ENCODE measurements at places on chromosomes 7 and 10. TPM values are rescaled to one million over a fixed set of nuclear protein-coding genes. Genes with fewer than 3 reads are reported as not detected.

GRCh38 chr7:105210721-105211205, 178.0 kb downstream of the SRPK2 start:
- ATAC-seq, result peak; percentile 36

- ATAC-seq, result no peak
Observed at GRCh38 chr7:45682358-45682735, 108.2 kb downstream of the ADCY1 start.

- no peak for ATAC-seq
Observed at GRCh38 chr7:81590131-81590530, 179.7 kb downstream of the HGF start.

- no peak for ATAC-seq
Observed at GRCh38 chr7:115293628-115294240, 371.8 kb downstream of the MDFIC start.

CDH23 gene
- total RNA-seq, result 1.3 TPM

Measured in esophagus mucosa (tissue), 1 donor.